ENCODE measurements at places on chromosomes 12 and 14.

DNA sequence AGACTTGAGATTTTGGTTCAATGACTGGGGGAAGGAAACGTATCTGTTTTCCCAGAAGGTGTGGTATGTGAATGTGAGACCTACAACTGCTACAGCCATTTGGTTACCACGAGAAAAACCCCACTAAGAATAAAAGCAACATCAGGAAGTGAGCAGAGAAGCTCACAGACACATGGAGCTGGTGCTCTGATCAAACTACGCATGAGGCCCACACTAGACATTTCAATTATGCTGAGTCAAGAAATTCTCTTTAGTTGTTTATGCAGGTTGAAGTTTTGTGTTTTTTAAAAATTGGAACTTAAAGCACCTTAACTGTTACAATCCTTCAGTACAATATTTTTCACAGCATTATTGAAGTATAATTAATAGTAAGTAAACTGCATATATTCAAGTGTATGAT lies 8.9 kb upstream of the SPTLC2 start:
- no peak for DNase-seq

GRCh38 chr12:123034865-123035264 lies 54.4 kb downstream of the ARL6IP4 start:
- no peak for DNase-seq

- no peak for DNase-seq
These were observed 3.0 kb downstream of the ANKS1B start for GRCh38 chr12:99981639-99982190.

- DNase-seq: no peak
These were observed 23.1 kb downstream of the ACVR1B start for GRCh38 chr12:51974646-51975045.

DNA sequence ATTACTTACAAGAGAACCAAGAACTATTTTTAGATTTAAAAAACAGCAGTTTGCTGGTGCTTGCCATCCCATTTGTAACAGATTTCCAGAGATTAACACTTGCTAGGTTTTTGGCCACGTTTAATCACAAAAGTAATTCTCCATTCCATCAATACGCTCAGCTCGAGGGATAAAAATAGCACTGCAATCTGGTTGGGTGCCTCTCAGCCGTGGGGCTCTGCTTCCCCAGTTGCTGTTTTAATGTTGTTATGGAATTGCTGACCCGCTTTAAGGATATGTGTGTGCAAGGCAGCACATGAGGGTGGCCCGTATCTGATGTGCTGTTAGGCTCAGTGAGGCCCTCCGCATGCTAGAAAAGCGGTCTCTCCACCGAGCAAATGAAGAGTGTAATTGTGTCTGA lies 222.2 kb upstream of the TMEM260 start:
- DNase-seq: peak; percentile 6

DNA sequence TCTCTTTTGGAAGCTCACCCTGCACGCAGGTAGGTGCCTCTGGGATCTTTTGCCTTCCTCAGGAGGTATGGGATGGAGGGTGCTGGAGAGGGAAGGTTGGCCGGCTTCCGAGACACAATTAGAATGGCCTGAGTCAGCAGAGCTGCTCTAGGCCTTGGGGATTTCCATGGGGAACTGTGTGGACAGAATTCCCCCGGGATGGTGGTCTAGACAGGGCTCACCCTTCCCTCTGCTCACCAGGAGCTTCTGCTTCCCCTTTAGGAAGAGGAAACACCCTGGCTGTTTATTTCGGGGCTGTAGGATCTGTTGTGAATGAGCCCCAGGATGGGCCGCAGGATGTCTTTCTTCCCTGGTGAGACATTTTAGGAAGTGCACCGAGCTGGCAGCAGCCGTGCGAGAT lies 43.7 kb upstream of the TMED10 start:
- DNase-seq: no peak

DNA sequence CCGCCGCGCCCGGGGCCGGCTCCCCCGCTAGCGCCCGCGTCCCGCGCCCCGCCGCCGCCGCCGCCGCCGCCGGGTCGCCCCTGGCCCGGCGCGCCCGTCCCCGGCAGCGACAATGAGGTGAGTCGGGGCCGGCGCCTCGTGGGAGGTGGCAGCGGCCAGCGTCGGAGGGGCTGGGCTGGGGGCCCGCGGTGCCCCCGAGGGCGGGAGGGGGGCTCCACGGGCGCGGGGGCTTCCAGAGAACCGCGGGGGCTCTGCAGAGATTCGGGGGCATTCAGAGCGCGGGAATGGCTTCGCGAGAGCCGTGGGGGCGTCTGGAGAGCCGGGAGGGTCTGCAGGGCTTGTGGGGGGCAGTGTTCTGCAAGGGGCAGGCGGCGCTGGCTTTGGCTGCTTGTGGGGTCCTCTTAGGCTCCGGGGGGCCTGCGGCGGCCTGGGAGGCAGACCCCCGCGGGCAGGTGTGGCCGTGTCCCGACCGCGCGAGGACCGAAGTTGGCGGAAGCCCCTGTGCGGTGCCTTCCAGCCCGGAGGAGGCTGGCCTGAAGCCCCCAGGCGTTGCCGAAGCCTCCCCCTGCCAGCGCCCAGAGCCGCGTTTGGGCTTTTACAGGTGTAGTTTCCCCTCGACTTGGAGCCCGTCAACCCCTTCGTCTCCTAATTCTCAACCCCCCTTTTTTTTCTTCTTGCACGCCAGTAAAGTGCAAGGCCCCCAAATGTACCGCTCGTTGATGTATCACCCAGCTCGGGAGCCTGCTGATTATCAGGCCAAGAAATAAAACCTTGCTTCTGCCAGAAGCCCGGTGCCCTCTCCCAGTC lies 93.1 kb upstream of the EVL start:
- DNase-seq: no peak

- DNase-seq: no peak
These were observed 30.5 kb downstream of the FZD10 start for GRCh38 chr12:130192642-130193345.

- DNase-seq: no peak
These were observed 109.2 kb downstream of the KIF26A start for GRCh38 chr14:104247336-104248202.

DNA sequence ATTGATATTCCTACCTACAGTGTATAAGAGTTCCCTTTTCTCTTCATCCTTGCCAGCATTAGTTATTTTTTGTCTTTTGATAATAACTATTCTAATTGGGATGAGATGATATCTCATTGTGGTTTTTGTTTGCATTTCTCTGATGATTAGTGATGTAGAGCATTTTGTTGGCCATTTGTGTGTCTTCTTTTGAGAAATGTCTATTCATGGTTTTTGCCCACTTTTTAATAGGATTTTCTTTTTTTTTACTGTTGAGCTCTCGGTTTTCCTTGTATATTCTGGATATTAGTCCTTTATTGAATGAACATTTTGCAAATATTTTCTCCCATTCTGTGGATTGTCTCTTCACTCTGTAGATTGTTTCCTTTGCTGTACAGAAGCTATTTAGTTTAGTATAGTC lies 79.6 kb upstream of the AMIGO2 start:
- no peak for DNase-seq

- DNase-seq: no peak
These were observed 17.2 kb downstream of the PSMC1 start for GRCh38 chr14:90273532-90273931.

DNA sequence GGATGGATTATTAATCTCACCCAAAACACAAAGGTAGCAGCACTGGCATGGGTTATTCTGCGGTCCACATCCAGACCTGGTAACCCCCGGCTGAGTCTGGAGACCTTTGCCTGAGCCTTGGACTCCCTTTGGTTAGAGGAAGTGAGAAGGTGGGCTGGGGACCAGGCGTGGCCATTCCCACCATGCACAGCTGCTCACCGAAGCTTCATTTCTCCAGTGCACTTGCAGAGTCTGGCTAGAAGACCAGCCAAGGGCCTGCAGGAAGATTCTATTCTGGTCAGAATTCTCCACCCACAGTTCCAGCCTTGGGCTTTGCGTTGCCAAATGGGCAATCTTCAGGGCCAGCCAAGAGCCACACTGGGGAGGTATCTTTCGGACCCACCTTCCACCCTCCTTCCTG lies 73.0 kb downstream of the LGMN start:
- no peak for DNase-seq

DNA sequence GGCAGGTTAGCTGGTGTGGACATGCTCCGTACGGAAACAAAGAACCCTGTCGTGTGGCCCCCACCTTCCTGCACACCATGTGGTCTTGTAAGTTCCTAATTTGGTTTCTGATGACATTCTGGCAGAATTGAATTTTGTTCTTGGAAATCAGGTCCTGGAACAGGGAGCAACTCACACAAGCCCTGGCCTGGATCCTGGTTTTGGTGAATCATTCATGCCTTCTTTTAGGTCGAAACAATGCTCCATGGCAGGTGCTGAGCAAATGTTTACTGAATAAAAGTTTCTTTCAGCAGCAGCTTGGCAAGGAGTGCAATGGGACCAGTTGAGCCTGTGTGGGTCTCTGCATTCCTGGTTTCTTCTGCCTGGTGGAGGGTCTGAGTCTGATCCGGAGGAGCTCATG lies 978.4 kb downstream of the BCL11B start:
- no peak for DNase-seq

GRCh38 chr12:27852117-27852516 lies 72.1 kb upstream of the MANSC4 start:
- no peak for DNase-seq

- no peak for DNase-seq
These were observed 62.3 kb upstream of the TMEM132C start for GRCh38 chr12:128204711-128205110.

DNA sequence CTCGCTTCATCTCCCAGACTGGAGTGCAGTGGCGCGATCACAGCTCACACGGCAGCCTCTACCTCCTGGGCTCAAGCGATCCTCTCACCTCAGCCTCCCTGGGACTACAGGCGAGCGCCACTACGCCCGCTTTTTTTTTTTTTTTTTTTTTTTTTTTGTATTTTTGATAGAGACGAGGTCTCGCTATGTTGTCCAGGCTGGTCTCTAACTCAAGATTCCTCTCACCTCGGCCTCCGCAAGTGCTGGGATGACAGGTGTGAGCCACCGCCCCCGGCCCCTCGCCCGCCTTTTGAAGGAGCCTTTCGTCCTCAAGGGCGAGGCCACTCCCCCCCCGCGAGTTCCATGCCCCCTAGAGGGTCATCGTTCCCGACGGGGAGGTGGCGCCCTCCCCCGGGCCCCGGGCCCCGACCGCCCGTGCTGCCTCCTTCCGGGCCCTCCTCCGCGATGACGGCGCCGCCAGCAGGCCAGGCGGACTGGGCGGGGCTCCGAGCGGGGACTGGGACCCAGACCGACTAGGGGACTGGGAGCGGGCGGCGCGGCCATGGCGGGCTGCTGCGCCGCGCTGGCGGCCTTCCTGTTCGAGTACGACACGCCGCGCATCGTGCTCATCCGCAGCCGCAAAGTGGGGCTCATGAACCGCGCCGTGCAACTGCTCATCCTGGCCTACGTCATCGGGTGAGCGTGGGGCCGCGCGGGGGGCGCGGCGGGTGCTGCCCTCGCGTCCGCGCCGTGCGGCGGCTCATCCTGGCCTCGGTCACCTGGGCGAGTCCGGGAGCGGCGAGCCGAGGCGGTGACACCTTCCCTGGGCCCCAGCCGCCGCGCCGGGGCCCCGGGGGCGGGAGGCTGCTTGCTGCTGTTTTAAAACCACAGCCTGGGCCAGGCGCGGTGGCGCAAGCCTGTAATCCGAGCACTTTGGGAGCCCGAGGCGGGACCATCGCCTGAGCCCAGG lies at the start of gene P2RX4:
Gene P2RX4 (plus strand): TSS at position 506 of the 949 bp plus-strand sequence. CDS start 36 bp downstream, at position 542.
- peak; percentile 80 for DNase-seq

DNA sequence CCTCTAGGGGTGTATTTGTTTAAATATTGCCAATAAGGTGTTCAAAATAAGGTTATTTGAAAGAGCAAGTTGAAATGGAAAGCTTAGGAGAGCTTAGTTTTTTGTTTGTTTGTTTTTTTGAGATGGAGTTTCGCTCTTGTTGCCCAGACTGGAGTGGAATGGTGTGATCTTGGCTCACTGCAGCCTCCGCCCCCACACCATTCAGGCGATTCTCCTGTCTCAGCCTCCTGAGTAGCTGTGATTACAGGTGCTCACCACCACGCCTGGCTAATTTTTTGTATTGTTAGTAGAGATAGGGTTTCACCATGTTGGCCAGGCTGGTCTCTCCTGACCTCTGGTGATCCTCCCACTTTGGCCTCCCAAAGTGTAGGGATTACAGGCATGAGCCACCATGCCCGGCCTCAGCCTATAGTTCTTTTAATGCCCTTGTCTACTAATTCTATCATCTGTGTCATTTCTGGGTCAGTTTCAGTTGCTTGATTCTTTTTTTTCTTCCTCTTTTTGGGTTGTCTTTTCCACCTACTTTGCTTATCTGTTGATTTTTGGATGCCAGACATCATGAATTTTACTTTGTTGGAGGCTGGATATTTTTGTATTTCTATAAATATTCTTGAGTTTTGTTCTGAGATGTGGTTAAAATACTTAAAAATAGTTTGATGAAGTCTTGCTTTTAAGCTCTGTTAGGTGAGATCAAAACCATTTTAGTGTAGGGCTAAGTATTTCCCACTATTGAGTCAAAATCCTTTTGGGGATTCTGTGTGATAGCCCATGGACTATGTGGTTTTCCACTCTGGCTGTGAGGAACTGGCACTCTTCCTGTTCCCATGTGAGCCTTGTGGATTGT lies 18.7 kb downstream of the RCOR1 start:
- DNase-seq: no peak

DNA sequence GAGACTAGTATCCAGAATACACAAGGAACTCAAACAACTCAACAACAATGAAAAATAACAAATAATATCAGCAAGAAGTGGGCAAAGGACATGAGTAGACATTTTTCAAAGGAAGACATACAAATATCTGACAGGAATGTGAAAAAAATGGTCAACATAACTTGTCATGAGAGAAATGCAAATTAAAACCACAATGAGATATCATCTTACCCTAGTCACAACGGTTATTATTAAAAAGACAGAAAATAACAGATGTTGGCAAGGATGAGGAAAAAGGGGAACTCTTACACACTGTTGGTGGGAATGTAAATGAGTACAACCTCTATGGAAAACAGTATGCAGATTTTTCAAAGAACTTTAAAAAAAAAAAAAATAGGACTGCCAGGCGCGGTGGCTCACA lies 20.4 kb downstream of the VWF start:
- DNase-seq: no peak

DNA sequence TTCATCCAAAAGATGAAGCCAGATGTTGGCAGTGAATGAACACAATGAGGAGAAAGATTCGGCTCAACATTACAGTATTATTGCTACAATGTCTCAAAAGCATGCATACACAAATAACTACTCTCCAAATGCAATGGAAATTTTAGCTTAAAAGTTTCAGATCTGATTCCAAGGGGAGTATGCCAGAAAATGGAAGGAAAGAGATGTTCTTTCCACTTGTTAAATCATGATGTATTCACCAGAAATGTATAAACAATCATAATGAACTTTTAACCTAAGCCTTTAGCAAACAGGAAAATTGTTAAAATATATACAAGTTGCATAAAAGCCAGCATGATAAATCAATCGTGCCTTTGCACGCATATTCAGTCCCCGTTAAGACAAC lies 62.1 kb downstream of the SH2B3 start:
- DNase-seq: no peak

GRCh38 chr12:104464899-104465298 lies 8.2 kb downstream of the CHST11 start:
- DNase-seq: no peak

- no peak for DNase-seq
These were observed 394.1 kb downstream of the BCAT1 start for GRCh38 chr12:24554612-24555295.

GRCh38 chr12:49388682-49389386 lies 21.6 kb downstream of the SPATS2 start:
- no peak for DNase-seq

- no peak for DNase-seq
These were observed 2.7 kb upstream of the SAMD4A start for GRCh38 chr14:54564071-54564867.

All from anterior cingulate cortex (tissue), 58 donors.